ENCODE measurements at places on chromosomes 13 and 19. TPM values are rescaled to one million over a fixed set of nuclear protein-coding genes. Genes with fewer than 3 reads are reported as not detected.

DNA sequence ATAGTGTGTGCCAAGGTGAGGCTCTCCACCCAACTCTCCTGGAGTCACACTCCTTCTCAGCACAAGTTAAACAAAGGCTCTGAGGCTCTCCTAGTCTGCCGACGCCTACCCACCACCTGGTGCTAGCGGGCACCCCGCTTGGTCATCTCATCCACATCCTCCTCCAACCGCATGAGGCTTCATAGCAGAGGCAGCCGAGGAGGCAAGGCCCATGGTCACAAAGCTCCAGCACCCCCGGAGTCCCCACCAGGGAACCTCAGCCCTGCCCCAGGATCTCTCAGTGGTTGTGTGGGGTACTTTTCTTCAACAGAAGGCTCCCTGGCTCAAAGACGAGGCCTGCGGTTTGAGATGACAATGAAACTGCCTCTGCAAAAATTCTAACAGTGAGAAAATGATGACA lies 43.0 kb downstream of the STK24 start:
- no peaks in the 10 kb centered on the region for H3K36me3 ChIP-seq
- H3K27me3 ChIP-seq = no peaks in the 10 kb centered on the region
- peaks cover 4% of the 10 kb centered on the region for H3K4me1 ChIP-seq
- DNase-seq = no peak
- H3K4me3 ChIP-seq = no peak overlapping the region
- H3K27ac ChIP-seq = no peak overlapping the region

SLC7A1 gene
- 21.4 TPM for total RNA-seq

DNA sequence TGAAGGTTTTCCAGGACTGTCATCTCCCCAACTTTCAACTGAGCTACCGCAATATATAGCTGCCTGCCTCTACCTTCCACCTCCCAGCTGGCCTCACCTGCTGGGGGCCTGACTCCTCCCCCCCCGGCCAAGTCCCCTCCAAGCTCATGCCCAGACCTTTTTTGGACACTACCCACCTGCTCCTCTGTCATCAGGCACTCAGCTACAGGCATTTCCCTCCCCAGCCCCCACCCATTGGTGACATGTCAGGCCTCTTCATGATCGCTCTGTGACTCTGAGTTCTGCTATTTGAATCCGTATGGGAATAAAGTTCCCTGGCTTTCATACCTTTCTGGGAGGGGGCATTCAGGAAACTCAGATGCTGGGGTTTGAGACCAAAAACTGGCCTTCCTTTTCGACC lies 1.8 kb downstream of the PRKACA start:
- no peaks in the 10 kb centered on the region for H3K27me3 ChIP-seq
- no peak overlapping the region for H3K4me3 ChIP-seq
- H3K27ac ChIP-seq = peak overlapping the region; percentile 100
- DNase-seq = no peak
- no peaks in the 10 kb centered on the region for H3K36me3 ChIP-seq

DNA sequence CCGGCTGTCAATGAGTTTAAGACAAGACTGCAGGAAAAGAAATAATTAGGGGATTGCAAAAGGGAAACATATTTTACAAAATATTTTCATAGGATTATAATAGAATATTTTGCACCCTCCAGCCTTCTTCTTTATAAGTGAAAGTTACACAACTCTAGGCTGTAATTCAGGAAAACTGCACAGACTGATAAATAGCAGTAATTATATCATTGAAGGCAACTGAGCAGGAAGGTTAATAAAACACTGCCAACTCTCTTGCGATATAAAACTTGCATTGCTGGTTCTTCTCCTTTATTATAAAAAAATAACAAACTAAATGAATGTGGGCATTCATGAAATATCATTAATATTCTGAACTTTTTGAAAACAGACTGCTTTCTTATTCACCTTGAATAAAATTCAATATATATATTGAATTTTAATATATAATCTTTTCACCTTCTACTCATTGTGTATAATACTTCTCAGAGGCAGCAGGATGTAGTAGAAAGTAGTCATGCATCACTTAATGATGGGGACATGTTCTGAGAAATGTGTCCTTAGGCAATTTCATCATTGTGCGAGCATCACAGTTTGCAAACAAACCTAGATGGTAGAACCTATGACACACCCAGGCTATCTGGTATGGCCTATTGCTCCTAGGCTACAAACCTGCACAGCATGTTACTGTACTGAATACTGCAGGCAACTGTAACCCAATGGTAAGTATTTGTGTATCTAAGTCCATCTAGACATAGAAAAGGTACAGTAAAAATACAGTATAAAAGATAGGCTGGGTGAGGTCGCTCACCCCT lies 24.9 kb upstream of the STARD13 start:
- no peak for DNase-seq
- H3K27ac ChIP-seq = no peak overlapping the region
- no peaks in the 10 kb centered on the region for H3K36me3 ChIP-seq
- peaks cover 10% of the 10 kb centered on the region for H3K4me1 ChIP-seq

DNA sequence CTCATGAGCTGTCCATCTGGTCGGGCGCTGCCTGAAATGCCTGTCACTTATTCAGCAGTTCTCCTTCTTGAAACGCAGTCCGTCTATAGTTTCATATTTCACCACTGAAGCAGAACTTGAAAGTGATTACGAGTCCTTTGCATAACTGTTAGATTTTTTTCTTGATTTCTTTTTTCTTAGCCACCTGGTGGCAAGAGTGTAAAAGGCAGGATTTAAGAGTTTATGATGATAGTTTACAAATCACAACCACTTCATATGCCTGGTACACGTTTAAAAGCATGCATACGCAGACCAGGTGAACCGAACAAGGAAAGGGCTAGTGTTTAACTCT lies 45.8 kb downstream of the GGACT start:
- no peaks in the 10 kb centered on the region for H3K4me1 ChIP-seq
- no peaks in the 10 kb centered on the region for H3K36me3 ChIP-seq
- no peaks in the 10 kb centered on the region for H3K27me3 ChIP-seq
- DNase-seq = no peak
- no peak overlapping the region for H3K4me3 ChIP-seq

- H3K27ac ChIP-seq = no peak overlapping the region
- no peak overlapping the region for H3K4me3 ChIP-seq
- no peaks in the 10 kb centered on the region for H3K36me3 ChIP-seq
- H3K27me3 ChIP-seq = no peaks in the 10 kb centered on the region
- H3K4me1 ChIP-seq = no peaks in the 10 kb centered on the region
Observed at GRCh38 chr13:100987948-100988347, 313.4 kb upstream of the TMTC4 start.

GRCh38 chr13:78976696-78977095 lies 317.7 kb upstream of the OBI1 start:
- no peaks in the 10 kb centered on the region for H3K36me3 ChIP-seq
- H3K4me1 ChIP-seq = no peaks in the 10 kb centered on the region
- no peak overlapping the region for H3K27ac ChIP-seq
- no peaks in the 10 kb centered on the region for H3K27me3 ChIP-seq
- DNase-seq = no peak
- H3K4me3 ChIP-seq = no peak overlapping the region

Data from transverse colon (tissue), 4 donors.